ENCODE measurements at places on chromosomes 4 and X.

DNA sequence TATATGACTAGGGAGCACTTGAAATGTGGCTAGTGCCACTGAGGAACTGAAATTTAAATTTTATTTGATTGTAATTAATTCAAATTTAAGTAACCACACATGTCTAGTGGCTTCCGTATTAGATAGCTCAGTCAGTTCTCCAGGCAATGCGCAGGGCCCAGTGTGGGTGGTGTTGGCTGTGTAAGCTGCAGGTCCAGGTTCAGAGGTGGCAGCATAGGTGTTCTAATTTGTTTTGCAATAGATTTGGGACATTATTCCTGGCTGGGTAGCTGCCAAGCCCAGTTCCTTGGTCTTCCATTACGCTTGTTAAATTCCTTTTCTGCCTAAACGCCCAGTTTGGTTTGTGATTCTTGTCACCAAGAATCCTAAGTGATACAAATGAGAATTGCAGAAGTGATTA is 79.5 kb downstream of the FAM184B start:
- no peak for DNase-seq

GRCh38 chrX:114611018-114611619 is 27.2 kb downstream of the HTR2C start:
- DNase-seq, result no peak

- DNase-seq, result no peak
Observed at GRCh38 chrX:134911348-134911747, 79.4 kb upstream of the SMIM10 start.

DNA sequence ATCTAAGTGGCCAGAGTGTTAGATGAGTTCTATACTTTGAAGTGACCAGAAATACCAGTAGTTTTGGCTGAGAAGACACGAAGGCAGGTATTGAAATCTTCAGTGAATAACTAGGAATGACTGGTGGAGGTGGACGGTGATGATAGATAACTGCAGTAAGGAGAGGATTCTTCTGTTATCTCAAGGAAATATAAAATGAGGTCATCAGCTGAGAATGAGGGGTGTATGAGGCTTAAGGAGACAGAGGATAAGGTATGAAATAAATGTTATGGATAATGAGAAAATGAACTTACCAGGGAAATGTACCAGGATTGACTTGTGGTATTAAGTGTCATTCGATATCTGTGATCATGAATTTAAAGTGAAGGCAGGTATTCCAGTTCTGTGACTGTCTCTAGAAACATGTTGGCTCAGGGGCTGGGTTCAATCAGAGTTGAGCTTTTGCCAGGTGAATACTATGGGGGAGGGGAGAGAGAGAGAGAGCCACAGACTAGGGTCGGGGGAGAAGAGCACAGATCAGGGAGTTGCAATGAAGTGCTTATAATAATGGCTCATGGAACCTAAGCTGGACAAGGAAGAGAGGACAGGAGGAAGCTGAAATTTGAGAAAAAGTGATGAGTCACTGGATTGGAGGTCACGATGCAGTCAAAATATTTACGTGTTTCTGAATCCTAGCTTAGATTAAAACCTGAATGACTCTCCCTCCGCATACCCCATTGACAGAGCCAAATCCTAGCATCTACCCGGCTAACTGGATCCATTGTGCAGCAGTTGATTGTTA is 37.5 kb upstream of the BRS3 start:
- no peak for DNase-seq

DNA sequence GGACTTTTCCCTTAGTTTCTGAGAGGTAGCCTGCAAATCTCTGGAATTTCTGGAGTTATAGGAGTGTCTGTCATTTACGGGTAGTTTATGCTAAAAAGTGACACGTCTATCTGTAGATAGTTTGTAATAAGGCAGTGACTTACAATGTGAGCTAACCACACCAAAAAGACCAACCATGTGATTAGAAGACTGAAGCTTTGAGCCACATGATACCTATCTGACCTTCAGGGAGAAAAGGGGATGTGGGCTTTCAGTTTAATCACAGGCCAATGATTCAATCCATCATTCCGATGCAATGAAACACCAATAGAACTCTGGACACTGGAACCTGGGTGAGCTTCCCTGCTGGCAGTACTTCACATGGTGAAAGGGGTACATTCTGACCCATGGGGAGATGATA is 254.6 kb upstream of the GK2 start:
- DNase-seq, result no peak

DNA sequence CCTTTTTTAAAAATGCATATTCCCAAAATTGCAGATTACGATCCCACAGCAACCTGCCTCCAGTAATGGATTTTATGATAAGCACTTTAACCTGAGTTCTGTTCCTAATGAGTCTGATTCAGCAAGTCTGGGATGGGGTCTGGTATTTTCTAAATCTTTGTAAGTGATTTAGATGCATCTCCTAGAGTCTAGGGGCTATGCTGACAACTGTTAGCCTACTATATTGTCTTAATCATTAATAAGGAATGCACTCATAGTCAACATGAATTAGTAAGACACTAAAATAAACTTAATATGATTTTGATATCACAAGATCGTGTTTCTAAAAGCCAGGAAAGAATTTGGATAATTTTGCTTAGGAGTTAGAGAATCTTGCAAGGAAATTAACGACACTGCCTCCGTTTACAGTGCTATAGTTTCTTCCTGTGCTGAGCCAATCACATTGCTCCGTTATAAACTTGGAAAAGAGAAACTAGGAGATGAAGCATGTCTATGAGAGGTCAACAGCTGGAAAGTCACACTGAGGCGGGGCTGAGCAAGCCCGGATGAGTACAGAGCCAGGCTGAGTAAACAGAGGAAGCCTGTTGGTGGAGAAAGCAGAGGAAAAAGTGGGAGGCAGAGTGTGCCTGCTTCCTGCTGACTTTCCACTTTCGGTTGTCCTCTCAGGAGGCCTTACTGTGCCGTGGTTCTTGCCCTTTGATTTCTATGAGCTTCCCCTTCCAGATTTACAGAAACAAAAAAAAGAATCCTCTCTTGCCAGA is 5.4 kb downstream of the SCARB2 start:
- peak; percentile 62 for DNase-seq

DNA sequence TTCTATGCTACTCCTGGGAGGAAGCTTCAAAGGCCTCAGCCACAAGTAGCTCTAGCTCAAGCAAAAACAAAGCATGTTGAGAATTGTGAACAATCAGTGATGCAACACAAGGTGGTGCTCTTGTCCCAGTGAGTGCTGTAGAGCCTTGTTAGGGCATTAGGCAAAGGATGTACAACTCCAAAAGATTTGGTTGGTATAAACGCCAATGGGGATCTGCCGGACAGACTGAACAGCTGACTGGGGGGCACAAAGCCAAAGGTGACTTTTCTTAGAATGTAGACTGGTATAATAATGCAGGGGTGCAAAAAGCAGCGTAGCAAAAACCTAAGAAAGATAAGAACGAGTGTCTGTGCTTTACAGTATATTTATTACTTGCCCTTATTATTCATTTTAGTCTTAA is 62.6 kb upstream of the ALB start:
- no peak for DNase-seq

DNA sequence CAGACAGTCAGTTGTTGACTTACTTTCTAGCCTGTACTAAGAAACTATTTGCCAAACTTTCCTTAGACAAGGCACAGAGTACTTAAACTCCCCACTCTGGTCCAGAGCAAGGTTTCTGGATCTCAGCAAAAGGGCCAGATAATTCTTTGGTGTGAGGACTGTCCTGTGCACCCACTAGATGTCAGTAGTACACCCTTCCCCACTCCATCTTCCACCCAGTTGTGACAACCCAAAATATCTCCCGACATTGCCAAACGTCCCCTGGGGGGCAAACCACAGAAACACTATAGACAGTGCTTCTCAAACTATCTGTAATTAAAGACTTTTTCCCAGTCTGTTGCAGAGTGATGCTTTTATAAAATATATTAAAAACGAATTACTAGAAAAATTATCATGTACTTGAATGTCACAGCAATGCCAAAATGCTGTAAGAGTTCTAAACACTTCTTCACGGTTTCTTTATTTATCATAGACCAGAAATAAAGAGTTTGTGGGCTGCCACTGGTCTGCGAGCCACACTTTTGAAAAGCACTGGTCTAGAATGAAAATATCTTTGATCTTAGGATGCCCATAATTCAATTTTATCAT is 203.5 kb downstream of the PRDM5 start:
- no peak for DNase-seq

- no peak for DNase-seq
Observed at GRCh38 chr4:159606835-159607234, 504.0 kb downstream of the RAPGEF2 start.

- DNase-seq, result no peak
Observed at GRCh38 chrX:96474741-96475125, 209.9 kb upstream of the DIAPH2 start.

GRCh38 chrX:10818651-10819050 is 198.3 kb upstream of the MID1 start:
- no peak for DNase-seq

- DNase-seq, result no peak
Observed at GRCh38 chr4:119082661-119083060, 53.0 kb upstream of the MYOZ2 start.

- no peak for DNase-seq
Observed at GRCh38 chr4:143668930-143669552, 31.4 kb downstream of the FREM3 start.

- DNase-seq, result no peak
Observed at GRCh38 chr4:185137233-185137925, 5.7 kb upstream of the SLC25A4 start.

- DNase-seq, result no peak
Observed at GRCh38 chrX:41241962-41242361, 92.0 kb upstream of the DDX3X start.

DNA sequence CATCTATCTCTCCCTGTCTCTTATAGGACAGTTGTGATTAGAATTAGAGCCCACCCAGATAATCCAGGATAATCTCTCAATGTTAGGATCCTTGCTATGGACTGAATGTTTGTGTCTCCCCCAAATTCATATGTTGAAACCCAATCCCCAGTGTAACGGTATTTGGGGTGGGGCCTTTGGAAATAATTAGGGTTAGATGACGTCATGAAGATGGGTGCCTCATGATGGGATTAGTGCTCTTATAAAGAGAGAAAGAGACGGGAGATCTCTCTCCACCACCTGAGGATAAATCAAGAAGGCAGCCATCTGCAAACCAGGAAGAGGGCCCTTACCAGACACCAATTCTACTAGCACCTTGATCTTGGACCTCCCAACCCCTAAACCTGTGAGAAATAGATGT is 33.7 kb upstream of the SHISA3 start:
- no peak for DNase-seq

- DNase-seq, result no peak
Observed at GRCh38 chr4:156685308-156685707, 286.3 kb downstream of the PDGFC start.

- no peak for DNase-seq
Observed at GRCh38 chr4:26346203-26346620, 25.4 kb downstream of the RBPJ start.

GRCh38 chr4:170868170-170868569 is 778.4 kb upstream of the AADAT start:
- no peak for DNase-seq

DNA sequence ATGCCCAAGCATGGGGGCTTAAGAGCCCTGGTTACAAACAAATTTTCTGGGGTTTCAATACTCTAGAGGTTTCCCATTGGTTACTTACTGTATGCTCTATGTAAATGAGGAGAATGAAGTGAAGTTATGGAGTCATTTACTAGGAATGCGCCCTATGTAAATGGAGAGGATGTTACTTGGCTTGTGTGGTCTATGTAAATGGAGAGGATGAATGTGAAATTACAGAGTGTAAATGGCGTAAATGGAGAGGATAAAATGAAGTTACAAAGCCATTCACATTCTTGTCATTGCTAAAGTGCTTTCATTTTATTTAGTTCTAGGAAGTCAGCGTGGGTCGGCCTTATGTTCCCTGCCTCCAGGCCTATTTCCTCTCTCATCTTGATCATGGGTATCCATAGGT is 810.5 kb upstream of the ADGRL3 start:
- no peak for DNase-seq

GRCh38 chr4:33427676-33428075 is 2707.5 kb downstream of the PCDH7 start:
- no peak for DNase-seq

DNA sequence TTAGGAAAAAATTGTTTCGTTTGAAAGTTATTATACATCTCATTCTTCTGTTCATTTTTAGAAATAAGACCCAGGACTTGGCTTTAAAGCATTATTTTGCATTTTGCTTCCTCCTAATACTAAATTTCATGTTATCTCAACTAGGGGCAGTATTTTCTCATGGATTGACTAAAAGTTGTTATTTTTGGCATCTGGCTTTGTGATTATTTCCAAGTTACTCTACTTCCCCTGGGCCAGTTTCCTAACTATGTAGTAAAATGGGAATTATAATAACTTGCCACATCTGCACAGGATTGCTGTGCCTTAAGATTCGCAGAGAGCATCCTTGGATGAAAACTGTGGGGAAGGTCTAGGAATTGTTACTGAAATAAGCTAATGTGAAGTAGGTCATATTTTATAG is 3.0 kb downstream of the RBPJ start:
- DNase-seq, result no peak
